ENCODE measurements at places on chromosomes 7 and 10. TPM values are rescaled to one million over a fixed set of nuclear protein-coding genes. Genes with fewer than 3 reads are reported as not detected.

DNA sequence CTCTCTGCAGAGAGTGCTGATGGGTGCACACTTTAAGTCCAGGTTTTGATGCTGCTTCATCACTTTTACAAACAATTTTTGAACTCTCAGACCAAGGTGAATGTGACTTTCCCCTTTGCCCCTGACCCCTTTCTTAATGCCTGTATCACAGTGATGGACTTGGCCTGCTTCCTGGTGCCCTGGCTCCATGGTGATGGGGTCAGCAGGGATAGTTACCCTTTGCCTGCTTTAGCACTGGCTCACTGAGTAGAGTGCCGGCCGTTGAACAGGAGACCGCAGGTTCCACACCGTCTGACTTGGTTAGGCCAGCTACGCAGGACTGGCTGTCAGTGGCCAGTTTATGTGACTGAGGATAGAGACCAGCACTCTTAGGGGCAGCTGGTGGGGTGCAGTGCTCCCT, 40.1 kb downstream of the LRGUK start:
- DNase-seq = no peak

DNA sequence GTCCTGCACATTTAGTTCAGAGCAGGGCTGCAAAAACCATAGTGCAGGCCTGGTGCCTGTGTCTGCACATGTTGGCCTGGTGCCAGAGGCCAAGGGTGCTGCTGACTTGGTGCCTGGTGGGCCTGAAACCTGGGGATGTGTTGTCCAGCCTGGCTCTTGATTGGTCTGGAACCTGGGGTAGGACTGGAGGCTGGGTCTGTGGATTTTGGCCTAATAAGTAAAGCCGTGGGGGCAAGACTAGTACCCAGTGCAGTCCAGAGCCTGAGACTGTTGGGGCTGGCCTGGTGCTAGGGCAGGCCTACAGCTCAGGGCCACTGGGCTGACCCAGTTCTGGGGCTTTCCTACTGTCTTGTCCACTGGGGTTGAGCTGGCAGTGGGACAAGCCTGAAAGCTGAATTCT, 817.9 kb downstream of the DNAJB9 start:
- DNase-seq = no peak

GRCh38 chr7:25408012-25408687, 179.9 kb upstream of the NPVF start:
- DNase-seq = no peak

DNA sequence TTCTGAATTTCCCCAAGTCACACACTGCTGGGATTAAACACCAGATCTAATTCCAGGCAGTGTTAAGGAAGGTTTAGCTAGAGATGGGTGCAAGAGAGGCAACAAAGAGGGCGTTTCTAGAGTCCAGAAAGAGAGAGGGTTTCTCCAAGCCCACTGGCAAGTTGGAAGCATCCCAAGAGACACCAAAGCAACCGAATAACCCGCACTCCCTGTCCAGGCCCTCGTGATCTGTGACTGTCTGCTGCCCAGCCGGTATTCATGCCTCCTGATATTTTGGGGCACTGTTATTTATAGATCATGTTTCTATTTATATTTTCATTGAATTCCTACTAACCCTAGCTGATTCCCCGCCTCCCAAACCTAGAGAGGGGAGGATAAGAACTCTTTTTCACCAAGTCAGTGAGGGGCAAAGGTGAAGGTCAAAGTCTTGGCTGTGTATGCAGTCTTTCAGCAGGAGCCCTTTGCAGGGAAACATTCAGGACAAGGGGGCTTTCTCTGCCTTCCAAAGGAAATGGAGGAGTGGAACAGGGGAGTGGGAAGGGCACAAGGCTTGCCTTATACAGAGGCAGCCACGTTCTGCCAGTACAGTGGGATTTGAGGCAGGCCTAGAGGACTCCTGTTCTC, 103.6 kb downstream of the SH3PXD2A start:
- no peak for DNase-seq

GRCh38 chr10:94902570-94902969, 35.9 kb upstream of the CYP2C9 start:
- no peak for DNase-seq

GRCh38 chr7:117148971-117149370, 173.9 kb downstream of the WNT2 start:
- DNase-seq = no peak

GRCh38 chr7:93819699-93820098, 70.9 kb downstream of the TFPI2 start:
- DNase-seq = no peak

DNA sequence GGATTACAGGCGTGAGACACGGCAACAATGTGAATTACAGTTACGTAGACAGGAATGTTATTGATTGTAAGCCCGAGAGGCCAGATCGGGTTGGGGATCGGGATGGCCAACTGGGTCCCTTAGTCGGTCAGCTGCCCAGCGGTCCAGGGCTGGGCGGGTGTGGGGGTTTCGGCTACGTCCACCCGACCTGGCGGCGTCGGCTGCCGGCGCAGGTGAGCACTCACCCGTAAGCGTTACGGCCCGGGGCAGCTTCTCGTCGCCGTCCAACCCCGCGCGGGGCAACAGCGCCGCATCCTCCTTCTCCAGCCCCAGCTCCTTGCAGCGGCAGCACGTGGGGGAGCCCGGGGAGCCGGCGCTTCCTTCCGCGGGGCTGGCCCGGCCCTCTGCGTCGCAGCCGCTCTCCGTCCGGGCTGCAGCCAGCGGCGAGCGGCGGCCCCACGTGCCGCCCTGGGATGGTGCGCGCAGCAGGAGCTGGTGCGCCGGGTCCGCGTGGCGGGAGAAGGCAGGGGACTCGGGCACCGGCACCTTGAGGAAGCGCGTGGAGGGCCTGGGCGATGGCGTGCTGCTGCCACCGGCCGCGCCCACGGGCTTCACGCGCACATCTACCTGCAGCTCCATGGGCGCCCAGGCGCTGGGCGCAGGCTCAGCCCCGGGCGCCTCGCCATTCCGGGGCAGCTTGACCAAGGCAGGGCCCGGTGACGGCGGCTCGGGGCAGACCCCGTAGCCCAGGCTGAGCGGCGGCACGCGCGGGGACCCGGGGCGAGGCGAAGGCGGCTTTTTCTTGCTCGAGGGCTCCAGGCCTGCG, 609 bp downstream of the KLRG2 start:
- peak; percentile 57 for DNase-seq

- DNase-seq = no peak
Observed at GRCh38 chr7:22663357-22663718, 63.7 kb upstream of the IL6 start.

- no peak for DNase-seq
Observed at GRCh38 chr7:137001041-137001440, 132.6 kb downstream of the CHRM2 start.

GRCh38 chr10:119473771-119474170, 68.7 kb downstream of the RGS10 start:
- DNase-seq = no peak

DNA sequence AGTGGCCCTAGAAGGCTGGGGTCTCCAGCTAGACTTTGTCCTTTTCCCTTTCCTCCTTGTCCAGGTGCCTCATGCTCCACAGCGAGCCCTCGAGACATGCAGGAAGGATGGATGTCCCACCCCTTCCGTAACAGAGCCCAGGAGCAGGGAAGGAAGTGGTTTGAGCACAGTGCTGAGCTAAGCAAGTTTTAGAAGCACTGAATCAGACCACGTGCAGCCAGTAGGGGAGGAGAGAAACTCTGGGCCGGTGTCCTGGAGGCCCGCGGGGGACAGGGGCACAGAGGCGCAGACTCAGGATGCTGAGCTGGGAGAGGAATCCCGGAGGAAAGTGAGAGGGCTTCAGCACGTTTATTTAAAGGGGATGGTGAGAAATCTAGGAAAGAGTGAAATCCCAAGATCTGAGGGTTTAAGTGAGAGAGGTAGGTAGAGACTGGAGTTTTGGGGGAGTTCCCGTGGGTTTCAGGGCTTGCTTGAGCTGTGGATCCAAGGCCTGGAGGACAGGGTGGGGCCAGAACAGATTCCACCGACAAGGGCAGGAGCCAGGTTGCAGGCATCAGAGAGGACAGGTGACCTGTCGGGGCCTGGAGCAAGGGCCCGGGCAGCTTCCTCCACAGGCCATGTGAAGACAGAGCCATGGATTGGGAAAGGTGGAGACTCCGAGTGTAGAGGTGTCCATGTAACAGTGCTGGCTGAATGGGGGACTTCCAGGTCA, 4.4 kb upstream of the IRF5 start:
- no peak for DNase-seq

TMEM178B gene
- 49.8 TPM for total RNA-seq

GARIN1A gene
- total RNA-seq = 8.2 TPM

LIPJ gene
- total RNA-seq = 0.22 TPM

NXPH1 gene
- total RNA-seq = 3.8 TPM

EBLN1 gene
- not detected for total RNA-seq
